ENCODE measurements at places on chromosomes 7 and 10.

- no peak for DNase-seq
Measured at GRCh38 chr7:10646194-10646593, 327.5 kb upstream of the PHF14 start.

DNA sequence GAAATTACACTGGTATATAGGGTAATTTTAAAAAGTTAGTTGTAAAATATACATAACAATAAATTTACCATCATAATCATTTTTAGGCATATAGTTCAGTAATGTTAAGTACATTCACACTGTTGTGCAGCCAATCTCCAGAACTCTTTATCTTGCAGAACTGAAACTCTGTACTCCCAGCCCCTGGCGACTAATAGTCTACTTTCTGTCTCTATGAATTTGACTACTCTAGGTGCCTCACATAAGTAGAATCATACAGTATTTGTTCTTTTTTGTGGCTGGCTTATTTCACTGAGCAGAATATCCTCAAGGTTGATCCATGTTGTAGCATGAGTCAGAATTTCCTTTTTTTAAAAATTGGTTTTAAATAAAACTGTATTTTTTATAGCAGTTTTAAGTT is 41.4 kb downstream of the NRF1 start:
- DNase-seq = no peak

DNA sequence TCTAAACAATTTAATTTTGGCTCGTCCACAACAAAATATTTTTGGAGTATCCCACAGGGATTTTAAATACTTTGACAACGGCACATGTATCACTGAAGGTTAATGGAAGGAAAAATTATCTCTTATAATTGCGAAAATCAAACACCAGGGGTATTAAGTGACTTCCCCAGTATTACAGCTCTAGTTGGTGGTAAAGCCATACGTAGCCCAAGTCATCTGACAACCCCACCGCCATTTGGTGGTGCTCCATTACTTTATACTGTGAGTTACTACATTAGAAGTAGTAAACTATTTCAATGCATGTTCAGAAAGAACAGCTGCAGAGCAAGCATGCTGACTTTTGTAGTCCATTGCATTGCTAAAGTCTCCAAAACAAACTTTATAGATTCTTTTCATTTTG is 179.7 kb downstream of the HGF start:
- no peak for DNase-seq

- no peak for DNase-seq
Measured at GRCh38 chr10:22875581-22875980, 52.3 kb upstream of the ARMC3 start.

Measured in AG20443 (cell line).